GM23248 (cell line): ENCODE measurements at places on chromosomes 7 and 10. TPM values are rescaled to one million over a fixed set of nuclear protein-coding genes. Genes with fewer than 3 reads are reported as not detected.
A peak's percentile ranks its signal among the peaks of the same experiment; 100 is the strongest.

GRCh38 chr10:103554488-103555324, 61.2 kb downstream of the NEURL1 start:
- DNase-seq, result peak; percentile 74

- no peak for DNase-seq
Observed at GRCh38 chr10:99528494-99529441, 4.0 kb upstream of the NKX2-3 start.

Gene LRMDA
- 0.13 TPM in 1 of 2 replicates, not detected in the other for total RNA-seq

Gene SPDYE8
- total RNA-seq, result not detected in 2 replicates

Gene FANK1
- total RNA-seq, result 4.3 and 13.3 TPM in 2 replicates
